ENCODE measurements at places on chromosomes 16 and 17. TPM values are rescaled to one million over a fixed set of nuclear protein-coding genes. Genes with fewer than 3 reads are reported as not detected.
A peak's percentile ranks its signal among the peaks of the same experiment; 100 is the strongest.

DNA sequence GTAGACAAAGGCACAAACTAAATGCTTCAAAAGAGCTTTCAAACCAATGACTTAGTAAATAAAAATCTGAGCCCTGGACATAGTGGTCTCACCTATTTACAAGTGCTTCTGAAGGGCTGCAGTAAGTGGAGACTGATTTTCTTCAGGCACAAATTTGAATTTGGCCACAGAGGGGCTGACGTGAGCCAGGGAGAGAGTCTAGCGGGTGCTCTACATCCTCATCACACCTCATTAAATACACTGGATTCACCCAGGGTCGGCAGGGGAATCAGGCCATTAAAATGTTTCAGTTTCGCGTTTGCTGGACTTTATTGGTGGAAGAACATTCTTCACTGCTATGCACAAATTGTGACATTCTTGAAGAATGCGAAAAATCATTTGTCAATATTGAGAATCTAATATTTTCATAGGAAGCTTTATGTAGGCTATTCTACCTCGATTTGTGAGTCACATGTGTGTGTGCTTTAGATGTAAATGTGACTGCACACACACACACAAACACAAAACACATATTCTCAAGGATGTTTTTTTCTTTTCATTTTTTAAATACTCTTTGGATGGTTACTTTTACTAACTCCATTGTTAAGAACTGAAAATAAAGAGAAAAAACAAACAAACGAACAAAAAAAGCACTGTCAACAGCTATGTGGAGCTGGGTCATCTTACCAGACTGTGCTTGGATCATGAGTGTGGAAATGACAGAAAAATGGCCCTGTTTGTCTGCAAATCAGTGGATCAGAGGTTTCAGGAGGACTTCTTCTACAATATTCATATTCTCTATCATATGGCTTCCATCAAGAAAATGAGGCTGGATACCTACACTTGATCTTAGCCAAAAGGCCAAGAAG, 58.9 kb downstream of the CDH11 start:
- peak overlapping the region; percentile 10 for H3K27ac ChIP-seq
- DNase-seq = no peak
- peaks cover 20% of the 10 kb centered on the region for H3K36me3 ChIP-seq
- no peak overlapping the region for H3K4me3 ChIP-seq

- DNase-seq = no peak
- H3K4me1 ChIP-seq = peaks cover 17% of the 10 kb centered on the region
- H3K27ac ChIP-seq = no peak overlapping the region
- H3K27me3 ChIP-seq = peaks cover 64% of the 10 kb centered on the region
Observed at GRCh38 chr17:47851764-47852112, 775 bp upstream of the SP6 start.

DNA sequence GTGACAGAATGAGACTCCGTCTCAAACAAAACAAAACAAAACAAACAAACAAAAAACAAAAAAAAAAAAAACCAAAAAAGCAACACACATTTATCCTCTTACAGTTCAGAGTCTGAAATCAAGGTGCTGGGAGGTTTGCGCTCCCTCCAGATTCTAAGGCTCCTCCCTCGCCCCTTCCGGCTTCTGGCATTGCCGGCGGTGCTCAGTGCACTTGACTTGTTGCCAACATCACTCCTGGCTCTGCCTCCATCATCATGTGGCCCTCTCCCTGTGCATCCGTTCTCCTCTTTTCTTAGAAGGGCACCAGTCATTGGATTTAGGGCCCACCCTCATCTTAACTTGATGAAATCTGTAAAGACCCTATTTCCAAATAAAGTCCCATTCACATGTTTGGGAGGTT, 73.8 kb downstream of the RBFOX3 start:
- no peaks in the 10 kb centered on the region for H3K36me3 ChIP-seq
- H3K27ac ChIP-seq = no peak overlapping the region
- DNase-seq = no peak
- H3K27me3 ChIP-seq = peaks cover 21% of the 10 kb centered on the region

DNA sequence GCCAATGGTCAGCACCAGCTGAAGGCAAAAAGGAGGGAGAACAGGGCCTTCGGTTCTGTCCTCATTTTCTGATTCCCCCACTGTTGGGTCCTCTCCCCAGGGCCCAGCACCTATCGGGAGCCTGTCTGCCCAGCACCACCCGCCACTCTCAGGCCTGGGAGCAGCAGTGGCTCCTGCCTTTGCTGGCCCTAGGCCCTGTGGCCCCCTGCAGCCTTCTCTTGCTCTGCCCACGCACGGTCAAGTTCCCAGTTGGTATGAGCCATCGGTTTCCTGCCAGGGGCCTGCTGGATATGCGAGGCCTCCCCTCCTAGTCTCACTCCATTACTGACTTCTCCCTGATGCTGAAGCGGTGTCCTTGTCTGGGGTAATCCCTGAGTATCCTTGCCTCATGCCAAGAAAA, 37.5 kb downstream of the HSBP1 start:
- peaks cover 9% of the 10 kb centered on the region for H3K4me1 ChIP-seq
- peaks cover 2% of the 10 kb centered on the region for H3K27me3 ChIP-seq
- H3K36me3 ChIP-seq = no peaks in the 10 kb centered on the region
- no peak overlapping the region for H3K27ac ChIP-seq
- H3K4me3 ChIP-seq = no peak overlapping the region

GRCh38 chr17:30391534-30391933, 12.8 kb downstream of the CPD start:
- H3K36me3 ChIP-seq = peaks cover 24% of the 10 kb centered on the region
- H3K4me1 ChIP-seq = peaks cover 11% of the 10 kb centered on the region
- no peak overlapping the region for H3K4me3 ChIP-seq
- no peak for DNase-seq

- H3K4me3 ChIP-seq = no peak overlapping the region
- no peak for DNase-seq
- no peaks in the 10 kb centered on the region for H3K36me3 ChIP-seq
- no peaks in the 10 kb centered on the region for H3K27me3 ChIP-seq
- H3K4me1 ChIP-seq = no peaks in the 10 kb centered on the region
- H3K27ac ChIP-seq = no peak overlapping the region
Observed at GRCh38 chr16:50059669-50060068, 6.1 kb upstream of the HEATR3 start.

GRCh38 chr16:58366247-58367031, 25.8 kb upstream of the GINS3 start:
- no peak for DNase-seq
- H3K4me1 ChIP-seq = no peaks in the 10 kb centered on the region
- H3K4me3 ChIP-seq = no peak overlapping the region
- no peaks in the 10 kb centered on the region for H3K36me3 ChIP-seq
- peaks cover 29% of the 10 kb centered on the region for H3K27me3 ChIP-seq

- H3K36me3 ChIP-seq = no peaks in the 10 kb centered on the region
- no peaks in the 10 kb centered on the region for H3K4me1 ChIP-seq
- peaks cover 44% of the 10 kb centered on the region for H3K27me3 ChIP-seq
- H3K4me3 ChIP-seq = no peak overlapping the region
- no peak overlapping the region for H3K27ac ChIP-seq
Observed at GRCh38 chr16:86245351-86245750, 265.0 kb upstream of the FOXF1 start.

DNA sequence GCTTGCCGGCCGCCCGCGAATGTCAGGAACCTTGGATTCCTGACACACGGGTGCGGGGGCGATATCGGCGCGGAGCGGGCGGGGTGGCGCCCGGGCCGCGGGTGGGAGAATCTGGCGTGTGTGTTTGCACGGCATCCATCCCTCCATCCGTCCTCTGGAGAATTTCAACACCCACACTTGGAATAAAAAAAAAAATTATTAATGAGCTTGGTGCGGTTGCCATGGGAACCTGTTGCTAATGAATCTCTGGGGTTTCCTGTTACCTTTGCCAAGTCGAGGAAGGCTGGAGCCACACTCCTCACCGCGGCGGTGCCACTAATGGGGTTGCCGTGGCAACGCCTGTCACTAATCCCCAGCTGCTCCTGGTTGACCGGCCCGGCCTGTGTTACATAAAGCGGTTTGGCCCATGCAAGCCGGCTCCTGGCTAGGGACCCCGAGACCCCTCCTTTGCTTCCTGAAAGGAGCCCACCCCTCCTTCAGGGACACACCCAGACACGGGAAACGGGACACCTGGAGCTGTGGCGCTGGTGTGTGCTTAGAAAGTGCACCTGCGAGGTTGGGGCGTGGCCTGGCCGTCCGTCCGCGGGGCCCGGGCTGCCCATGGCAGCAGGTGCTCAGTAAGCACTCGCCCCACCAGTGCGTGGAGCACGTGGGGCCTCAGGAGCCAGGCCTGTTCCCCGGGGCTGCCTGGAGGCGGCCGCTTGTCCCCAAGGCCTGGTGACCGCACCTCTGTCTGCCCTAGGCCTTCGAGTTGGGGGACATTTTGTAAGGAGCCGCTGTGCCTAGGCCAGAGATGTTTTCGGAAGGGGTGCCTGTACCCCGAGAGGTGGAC, 14.6 kb downstream of the CACNA1H start:
- no peaks in the 10 kb centered on the region for H3K36me3 ChIP-seq
- no peak overlapping the region for H3K27ac ChIP-seq
- H3K4me3 ChIP-seq = no peak overlapping the region
- H3K27me3 ChIP-seq = no peaks in the 10 kb centered on the region
- H3K4me1 ChIP-seq = peaks cover 13% of the 10 kb centered on the region

DNA sequence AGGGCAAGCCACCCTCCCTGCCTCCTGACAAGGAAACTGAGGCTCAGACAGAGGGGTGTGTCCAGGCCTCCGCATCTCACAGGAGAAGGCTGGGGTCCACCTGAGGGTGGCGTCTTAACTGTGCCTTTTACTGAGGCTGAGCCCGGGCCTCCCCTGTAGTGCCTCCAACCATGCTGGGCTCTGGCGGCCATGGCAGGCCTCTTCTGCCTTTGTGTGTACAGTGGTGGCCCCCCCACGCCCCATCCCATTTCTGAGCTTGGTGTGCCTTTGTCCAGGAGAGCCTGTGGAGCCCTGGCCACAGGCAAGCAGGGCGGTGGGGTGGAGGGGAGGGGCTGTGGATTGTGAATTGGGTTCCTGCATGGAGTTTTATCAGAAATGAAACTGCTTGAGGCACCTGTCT, 31.2 kb downstream of the MGRN1 start:
- no peak for DNase-seq
- no peak overlapping the region for H3K4me3 ChIP-seq
- H3K4me1 ChIP-seq = no peaks in the 10 kb centered on the region
- H3K27ac ChIP-seq = no peak overlapping the region
- H3K27me3 ChIP-seq = no peaks in the 10 kb centered on the region

DNA sequence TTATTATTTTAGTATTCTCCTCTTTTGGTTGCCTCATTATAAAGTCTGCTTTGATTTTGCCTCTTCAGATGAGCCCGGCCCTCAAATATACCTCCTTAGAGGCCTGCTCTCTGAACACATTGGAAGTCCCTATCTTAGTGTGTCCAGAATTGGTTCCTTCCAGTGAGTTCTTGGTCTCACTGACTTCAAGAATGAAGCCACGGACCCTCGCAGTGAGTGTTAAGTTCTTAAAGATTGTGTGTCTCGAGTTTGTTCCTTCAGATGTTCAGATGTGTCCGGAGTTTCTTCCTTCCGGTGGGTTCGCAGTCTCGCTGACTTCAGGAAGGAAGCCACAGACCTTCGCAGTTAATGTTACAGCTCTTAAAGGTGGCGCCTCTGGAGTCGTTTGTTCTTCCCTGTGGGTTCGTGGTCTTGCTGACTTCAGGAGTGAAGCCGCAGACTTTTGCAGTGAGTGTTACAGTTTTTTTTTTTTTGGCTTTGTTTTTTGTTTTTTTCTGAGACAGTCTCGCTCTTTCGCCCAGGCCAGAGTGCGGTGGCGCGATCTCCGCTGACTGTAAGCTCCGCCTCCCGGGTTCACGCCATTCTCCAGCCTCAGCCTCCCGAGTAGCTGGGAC, 45.8 kb upstream of the NOS2 start:
- no peak overlapping the region for H3K4me3 ChIP-seq
- no peak overlapping the region for H3K27ac ChIP-seq
- no peaks in the 10 kb centered on the region for H3K36me3 ChIP-seq

- peak overlapping the region; percentile 29 for H3K4me3 ChIP-seq
- peaks cover 5% of the 10 kb centered on the region for H3K4me1 ChIP-seq
- H3K27ac ChIP-seq = peak overlapping the region; percentile 57
- H3K36me3 ChIP-seq = peaks cover 2% of the 10 kb centered on the region
- DNase-seq = no peak
Observed at GRCh38 chr16:660459-661183, 7.3 kb upstream of the RHOT2 start.

RNF227 gene
- total RNA-seq = 2.3 TPM

ATAD5 gene
- 3.0 TPM for total RNA-seq

CCL7 gene
- total RNA-seq = not detected

SAMD14 gene
- 36.8 TPM for total RNA-seq

SLFN11 gene
- 23.8 TPM for total RNA-seq

ALOX15B gene
- not detected for total RNA-seq
